Gastroesophageal sphincter (tissue), 4 donors: ENCODE measurements at places on chromosomes 5 and 9. TPM values are rescaled to one million over a fixed set of nuclear protein-coding genes. Genes with fewer than 3 reads are reported as not detected.

MPDZ gene
- total RNA-seq: 75.2 TPM

ANP32B gene
- 35.5 TPM for total RNA-seq

LOX gene
- total RNA-seq: 17.4 TPM

TERT gene
- total RNA-seq: not detected

TMEM215 gene
- not detected for total RNA-seq

CCDC107 gene
- 61.9 TPM for total RNA-seq

XRCC4 gene
- total RNA-seq: 5.6 TPM

ZFAND5 gene
- total RNA-seq: 371 TPM

ECM2 gene
- total RNA-seq: 20.1 TPM

G3BP1 gene
- total RNA-seq: 73.3 TPM

FBXO4 gene
- 6.3 TPM for total RNA-seq

RORB gene
- 0.45 TPM for total RNA-seq

EQTN gene
- not detected for total RNA-seq

MAMDC4 gene
- 1.9 TPM for total RNA-seq

SELENOP gene
- 363 TPM for total RNA-seq

MEF2C gene
- total RNA-seq: 27.6 TPM

IFNA21 gene
- total RNA-seq: not detected

CCNO gene
- not detected for total RNA-seq

PPIC gene
- 18.2 TPM for total RNA-seq

KCNV2 gene
- total RNA-seq: not detected

MEGF10 gene
- 5.4 TPM for total RNA-seq
